ENCODE measurements at places on chromosomes 6 and 20.

- DNase-seq, result no peak
Measured at GRCh38 chr6:13811627-13812358, 2.6 kb downstream of the MCUR1 start.

- DNase-seq, result no peak
Measured at GRCh38 chr6:109235481-109236038, 140.3 kb downstream of the CEP57L1 start.

DNA sequence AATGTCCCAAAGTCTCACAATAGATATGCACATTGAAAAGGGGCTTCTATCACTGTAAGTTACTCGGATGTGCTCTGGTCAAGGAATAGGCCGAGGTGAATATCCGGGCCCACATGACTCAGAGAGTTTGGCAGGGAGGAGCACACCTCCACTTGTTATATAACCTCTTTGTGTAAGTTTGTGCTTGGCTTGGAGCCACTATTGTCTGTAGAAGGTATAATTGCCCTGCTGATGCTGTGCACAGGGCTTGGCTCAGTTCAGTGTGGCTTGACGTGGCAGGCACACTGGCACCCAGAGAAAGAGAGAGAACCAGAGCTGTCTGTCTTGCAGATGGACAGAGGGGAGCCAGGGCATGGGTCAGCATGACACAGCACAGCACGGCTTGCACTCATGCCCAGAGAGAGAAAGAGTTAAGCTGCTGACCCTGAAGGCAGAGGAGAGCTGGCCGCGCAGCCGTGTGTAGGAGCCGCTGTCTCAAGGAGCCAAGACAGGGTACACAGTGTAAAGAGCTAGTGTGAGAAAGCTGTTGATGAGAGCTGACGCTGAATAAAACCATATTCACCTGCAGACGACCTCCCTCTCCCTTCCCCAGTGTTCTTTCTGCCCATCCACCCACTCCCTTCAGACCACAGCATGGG, 482.5 kb downstream of the C6orf118 start:
- no peak for DNase-seq

- DNase-seq, result no peak
Measured at GRCh38 chr6:96017070-96017359, 1.2 kb downstream of the FUT9 start.

GRCh38 chr6:46592046-46592445, 60.6 kb downstream of the CYP39A1 start:
- no peak for DNase-seq

DNA sequence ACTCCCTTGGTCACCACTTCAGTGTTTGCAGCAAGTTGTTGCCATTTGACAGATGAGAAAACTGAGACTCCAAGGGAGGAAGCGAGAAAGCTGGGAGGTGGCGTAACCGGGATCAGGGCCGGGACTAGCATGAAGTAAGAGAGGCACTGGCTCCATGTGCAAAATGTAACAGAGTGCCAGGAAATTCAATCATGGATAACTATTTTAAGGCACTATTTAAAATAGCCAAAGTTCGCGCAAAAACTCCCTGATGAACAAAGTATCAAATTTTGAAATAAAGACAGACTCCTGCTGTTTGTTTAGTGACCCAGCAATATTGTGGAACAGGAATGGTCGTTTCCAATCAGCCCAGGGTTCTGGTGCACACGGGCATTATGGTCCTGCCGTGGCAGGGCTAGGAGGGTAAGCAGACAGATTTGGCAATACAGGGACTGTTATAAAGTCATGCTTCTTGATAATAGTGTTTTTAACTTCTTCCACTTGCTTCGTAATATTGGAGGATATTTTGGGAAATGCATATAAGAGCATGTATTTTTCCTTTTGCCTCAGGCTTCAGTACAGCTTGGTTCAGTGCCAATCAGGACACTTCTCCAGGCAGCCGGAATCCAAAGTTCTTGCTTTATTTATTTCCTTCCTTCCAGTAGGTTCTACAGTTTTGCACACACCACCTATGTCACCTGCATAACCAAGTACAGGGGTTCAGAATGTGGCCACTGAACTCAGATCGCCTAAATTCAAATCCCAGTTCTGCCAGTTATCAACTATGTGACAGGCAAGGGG, 141.6 kb downstream of the EYA2 start:
- no peak for DNase-seq

GRCh38 chr6:31113861-31114540, 599 bp upstream of the PSORS1C1 start:
- DNase-seq, result no peak

- no peak for DNase-seq
Measured at GRCh38 chr20:36758276-36758675, 12.4 kb upstream of the NDRG3 start.

DNA sequence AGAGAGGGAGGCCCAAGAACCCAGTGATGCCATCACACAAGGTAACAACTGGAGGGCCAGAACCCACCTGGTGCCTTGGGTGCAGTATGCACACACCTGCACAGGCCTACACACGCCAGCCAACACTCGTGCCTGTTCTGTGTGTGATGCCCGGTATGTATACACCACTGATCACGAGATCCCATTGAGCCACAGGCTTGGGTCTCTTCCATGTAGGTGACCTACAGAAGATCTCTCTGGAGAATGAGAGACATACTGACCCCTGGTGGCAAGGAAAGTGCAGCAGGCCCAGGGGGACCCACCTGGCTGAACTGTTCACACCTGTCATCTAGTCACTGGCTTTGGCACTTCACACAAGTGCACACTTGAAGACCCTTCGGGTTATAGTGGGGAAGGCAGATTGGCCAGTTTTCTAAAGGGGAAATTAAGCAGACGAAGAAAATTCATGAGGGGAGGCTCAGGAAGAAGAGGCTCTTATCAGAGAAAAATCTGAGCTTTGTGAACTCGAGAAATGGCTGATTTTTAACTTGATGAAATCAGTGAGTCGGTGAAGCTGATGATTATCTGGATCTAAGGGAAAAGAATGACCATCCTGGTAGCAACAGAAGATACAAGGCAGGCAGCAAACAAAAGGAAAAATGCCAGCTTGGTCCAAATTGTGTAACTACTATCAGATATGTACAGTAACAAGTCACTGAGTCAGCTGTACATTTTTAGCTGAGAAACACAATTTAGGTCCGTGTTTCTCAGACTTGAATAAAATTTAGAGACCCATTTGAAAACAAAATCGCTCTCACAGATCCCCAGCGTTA, 69.1 kb upstream of the PBOV1 start:
- DNase-seq, result peak; percentile 3

- DNase-seq, result no peak
Measured at GRCh38 chr6:167934426-167934864, 63.0 kb upstream of the KIF25 start.

DNA sequence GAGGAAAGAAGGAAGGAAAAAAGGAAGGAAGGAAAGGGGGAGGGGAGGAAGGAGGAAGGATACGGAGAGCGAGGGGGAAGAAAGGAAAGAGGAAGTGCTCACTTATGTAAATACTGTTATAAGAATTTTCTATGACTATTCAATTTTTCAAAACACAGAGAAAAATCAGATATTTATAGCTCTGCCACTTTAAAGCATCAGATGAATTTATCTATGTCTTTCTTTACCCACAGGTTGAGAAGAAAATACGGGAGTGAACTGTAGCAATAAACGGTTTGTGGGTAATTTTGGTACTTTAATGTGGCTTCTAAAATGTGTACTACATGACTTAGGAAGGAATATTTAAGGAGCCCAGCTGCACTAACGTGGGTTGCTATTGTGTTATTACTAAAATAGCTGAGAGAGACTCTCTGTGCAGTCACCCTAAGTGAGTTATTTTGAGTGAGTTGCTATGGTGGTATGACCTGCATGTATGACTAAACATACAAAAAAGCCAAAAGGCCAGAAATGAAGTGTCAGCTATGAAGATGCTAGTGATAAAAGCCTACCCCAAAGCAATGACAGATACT, 225.5 kb downstream of the SOD2 start:
- DNase-seq, result no peak

GRCh38 chr20:34368547-34368946, 5.5 kb downstream of the ITCH start:
- DNase-seq, result no peak

DNA sequence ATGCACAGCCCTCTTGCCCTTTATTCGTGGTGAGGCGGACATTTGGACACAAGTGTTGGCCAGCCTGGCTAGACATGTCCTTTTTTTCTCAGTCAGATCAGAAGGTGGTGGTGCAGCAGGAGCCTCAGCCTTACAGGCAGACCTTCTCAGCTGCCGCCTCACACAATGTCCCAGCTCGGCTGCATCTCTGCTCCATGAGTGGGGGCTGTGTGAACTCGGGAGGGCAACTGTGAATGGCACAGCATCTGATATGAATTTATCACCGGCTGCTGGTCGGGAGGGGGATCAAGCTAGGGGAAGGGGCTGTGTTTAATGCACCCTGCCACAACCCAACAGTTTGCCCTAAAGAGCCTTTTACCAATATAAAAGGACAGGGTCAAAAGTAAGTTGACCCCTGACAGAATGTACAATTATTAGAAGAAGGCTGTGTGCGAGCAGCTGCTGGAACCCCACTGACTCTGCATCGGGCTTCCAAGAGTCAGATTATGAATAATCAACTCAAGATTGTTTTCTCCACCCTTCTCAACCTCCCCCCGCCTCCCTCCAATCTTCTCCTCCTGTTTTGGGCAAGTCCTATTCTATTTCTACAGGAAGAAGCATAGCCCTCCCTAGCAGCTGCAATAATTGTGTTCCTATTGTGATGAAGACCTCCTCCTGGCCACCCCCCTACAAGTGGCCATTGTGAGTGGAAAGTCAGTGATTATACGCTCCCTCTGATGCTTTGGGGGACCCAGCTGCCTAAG, 245.2 kb downstream of the PKHD1 start:
- no peak for DNase-seq

GRCh38 chr20:49508435-49509199, 26.1 kb upstream of the KCNB1 start:
- no peak for DNase-seq

- no peak for DNase-seq
Measured at GRCh38 chr20:1299522-1299921, 29.4 kb downstream of the SDCBP2 start.

GRCh38 chr20:3847429-3847940, 851 bp downstream of the MAVS start:
- no peak for DNase-seq

GRCh38 chr6:105875974-105876640, 210.0 kb upstream of the PRDM1 start:
- DNase-seq, result no peak

DNA sequence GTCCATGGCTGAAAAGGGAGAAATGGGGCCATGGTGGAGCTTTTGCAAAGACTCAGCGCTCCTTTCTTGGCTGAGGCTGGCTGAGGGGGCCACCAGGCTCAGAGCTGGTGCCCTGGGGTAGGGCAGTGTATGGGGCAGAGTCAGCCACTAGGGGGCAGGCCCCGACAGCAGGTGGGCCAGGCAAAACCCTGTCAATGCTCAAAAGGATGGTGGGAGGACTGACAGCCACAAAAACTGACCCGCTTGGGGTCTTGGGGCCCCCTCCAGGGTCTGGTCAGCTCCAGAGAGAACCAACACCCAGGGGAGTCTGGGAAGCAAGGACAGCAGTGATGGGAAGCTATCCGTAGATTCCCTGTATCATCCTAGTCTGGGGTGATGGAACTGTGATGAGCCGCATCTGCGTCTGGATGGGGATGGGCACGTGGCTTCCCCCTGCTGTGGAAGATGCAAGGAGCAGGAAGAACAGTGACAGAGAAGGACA, 306.9 kb downstream of the DHX35 start:
- DNase-seq, result no peak

GRCh38 chr20:37382482-37383120, 36.7 kb downstream of the SRC start:
- no peak for DNase-seq

- DNase-seq, result no peak
Measured at GRCh38 chr20:62117362-62117646, 5.0 kb upstream of the LSM14B start.

DNA sequence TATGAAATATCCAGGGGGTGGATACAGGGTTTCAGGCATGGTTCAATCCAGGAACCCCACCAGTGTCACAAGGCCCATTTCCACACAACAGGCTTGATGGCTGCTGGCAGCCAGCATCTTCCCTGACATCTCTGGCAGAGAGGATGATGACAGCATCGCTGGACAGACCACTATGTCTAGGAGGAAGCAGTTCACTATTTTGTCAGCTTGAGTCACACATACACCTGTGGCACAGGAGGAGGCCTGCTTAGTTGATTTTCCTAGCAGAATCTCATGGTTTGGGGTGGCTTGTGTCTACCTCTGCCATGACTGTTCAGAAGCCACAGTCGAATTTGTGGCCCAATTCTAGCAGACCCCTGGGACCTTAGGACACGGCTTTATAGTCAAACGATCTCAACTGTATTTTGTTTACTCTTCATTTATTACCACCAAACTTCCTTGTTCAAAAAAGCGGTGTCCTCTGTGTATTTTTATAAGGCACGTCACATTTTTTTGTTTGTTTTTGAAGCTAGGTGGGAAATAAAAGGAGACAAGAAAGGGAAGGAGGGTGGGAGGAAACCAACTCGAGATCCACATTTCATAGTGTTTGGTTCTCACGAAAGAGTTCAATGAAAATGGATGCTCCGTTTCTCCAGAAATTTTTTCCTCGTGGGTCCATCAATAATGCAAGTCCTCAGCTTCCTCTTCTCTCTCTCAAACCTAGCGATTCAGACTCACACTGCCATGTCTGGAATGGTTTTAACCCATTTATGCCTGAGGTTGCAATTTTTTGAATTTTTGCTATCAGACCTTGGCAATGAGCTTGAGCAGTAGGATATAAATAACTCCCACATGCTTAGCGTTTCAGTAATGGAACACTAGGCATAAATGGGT, 94.4 kb downstream of the TOX2 start:
- no peak for DNase-seq

GRCh38 chr6:170040906-170041305, 250.0 kb downstream of the DLL1 start:
- no peak for DNase-seq

GRCh38 chr6:96391776-96392360, 129.7 kb upstream of the UFL1 start:
- DNase-seq, result no peak

DNA sequence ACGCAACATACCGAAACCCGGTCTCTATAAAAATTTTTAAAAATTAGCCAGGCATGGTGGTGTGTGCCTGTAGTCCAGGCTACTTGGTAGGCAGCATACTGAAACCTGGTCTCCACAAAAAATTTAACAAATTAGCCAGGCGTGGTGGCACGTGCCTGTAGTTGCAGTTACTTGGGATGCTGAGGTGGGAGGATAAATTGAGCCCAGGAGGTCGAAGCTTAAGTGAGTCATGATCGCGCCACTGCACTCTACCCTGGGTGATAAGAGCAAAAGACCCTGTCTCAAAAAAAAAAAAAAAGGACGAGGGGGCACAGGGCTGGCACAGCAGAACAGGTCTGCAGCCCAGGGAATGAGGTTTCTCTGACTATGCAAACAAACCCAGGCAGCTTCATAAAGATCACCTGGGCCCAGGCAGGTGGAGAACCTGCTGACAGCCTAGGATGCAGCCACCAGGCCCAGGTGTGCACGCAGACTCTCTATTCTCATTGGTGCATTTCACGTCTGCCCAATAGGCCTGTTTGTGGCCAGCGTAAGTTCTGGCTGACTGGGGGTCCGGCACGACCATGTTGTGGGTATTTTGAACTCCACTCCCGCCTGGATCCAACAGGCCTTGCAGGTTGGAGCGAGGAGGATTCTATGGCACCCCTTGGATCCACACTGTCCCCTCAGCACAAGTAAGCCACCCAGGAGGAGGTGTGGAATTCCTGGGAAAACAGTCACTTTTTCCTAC, 204.5 kb downstream of the PREX1 start:
- DNase-seq, result no peak

- no peak for DNase-seq
Measured at GRCh38 chr20:47854687-47855212, 69.5 kb upstream of the SULF2 start.
